Uterus (tissue), 4 donors: ENCODE measurements at places on chromosomes 6 and 20. TPM values are rescaled to one million over a fixed set of nuclear protein-coding genes. Genes with fewer than 3 reads are reported as not detected.

The TDP2 gene
- total RNA-seq = 39.7 TPM

The AGPAT1 gene
- 44.1 TPM for total RNA-seq

The TENT5A gene
- total RNA-seq = 22.9 TPM

The RNF217 gene
- total RNA-seq = 42.0 TPM

The WFDC12 gene
- total RNA-seq = not detected

The SPATS1 gene
- total RNA-seq = not detected

The RWDD1 gene
- 104 TPM for total RNA-seq

The SLC26A8 gene
- not detected for total RNA-seq

The OPN5 gene
- total RNA-seq = not detected

The SIRPB2 gene
- total RNA-seq = 1.7 TPM

The ERVFRD-1 gene
- total RNA-seq = not detected

The BTN1A1 gene
- total RNA-seq = not detected

DNA sequence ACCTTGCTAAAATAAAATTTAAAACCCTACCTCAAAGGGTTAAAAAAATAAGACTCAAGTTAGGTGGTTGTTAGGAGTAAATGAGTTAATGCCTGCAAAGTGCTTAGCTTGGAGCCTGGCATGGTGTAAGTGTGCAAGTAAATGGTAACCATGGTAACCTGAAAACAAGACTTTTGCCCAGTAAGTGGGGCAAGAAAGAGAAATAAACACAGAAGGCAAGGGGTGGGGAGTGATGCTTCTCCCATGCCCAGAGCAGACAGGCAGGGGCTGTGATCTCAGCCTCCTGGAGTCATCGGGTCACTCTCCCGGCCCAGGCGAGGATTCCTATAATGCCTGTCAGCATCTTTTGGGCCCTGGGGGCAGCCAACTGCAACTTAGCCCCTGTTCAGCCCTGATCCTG is 59.2 kb upstream of the SLC32A1 start:
- no peak for DNase-seq

DNA sequence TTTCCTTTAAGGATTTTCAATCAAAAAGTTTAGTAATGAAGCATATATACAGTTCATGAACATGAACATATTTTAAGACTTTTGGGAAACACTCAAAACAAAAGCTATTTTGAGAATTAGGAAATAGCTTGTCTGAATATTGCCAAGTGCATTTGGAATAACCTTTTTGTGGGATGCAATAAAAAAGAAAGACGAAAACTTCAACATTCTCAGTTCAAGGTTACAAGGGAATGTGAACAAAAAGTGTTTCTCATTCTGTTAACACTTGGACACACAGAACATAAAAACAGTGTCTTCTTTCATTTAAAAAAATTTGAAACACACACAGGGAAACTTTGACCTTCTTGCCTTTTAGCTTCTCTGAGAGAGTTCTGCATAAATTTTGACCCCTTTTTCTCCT is 72.7 kb upstream of the TCF21 start:
- DNase-seq = no peak

GRCh38 chr6:35343835-35344550 is 1.6 kb downstream of the PPARD start:
- no peak for DNase-seq

GRCh38 chr6:109304284-109305015 is 77.8 kb downstream of the CD164 start:
- no peak for DNase-seq

DNA sequence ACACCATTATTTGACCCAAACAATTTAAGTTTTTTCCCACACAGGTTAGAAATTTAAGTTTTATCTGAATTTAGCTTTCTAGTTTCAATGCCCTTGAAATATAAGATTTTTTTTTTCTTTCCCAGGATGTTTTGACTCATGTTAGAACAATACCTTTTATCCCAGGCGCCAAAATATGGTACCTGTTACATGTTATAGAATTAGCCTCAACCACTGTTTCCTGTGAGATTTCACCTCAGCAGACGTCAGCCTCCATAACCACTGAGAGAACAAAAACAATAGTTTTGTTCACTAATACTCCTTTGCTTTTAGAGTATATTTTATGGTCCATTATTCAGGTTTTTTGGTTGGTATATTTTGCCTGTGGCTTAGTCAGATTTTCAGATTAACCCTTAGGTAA is 302.9 kb downstream of the CDKAL1 start:
- DNase-seq = no peak

DNA sequence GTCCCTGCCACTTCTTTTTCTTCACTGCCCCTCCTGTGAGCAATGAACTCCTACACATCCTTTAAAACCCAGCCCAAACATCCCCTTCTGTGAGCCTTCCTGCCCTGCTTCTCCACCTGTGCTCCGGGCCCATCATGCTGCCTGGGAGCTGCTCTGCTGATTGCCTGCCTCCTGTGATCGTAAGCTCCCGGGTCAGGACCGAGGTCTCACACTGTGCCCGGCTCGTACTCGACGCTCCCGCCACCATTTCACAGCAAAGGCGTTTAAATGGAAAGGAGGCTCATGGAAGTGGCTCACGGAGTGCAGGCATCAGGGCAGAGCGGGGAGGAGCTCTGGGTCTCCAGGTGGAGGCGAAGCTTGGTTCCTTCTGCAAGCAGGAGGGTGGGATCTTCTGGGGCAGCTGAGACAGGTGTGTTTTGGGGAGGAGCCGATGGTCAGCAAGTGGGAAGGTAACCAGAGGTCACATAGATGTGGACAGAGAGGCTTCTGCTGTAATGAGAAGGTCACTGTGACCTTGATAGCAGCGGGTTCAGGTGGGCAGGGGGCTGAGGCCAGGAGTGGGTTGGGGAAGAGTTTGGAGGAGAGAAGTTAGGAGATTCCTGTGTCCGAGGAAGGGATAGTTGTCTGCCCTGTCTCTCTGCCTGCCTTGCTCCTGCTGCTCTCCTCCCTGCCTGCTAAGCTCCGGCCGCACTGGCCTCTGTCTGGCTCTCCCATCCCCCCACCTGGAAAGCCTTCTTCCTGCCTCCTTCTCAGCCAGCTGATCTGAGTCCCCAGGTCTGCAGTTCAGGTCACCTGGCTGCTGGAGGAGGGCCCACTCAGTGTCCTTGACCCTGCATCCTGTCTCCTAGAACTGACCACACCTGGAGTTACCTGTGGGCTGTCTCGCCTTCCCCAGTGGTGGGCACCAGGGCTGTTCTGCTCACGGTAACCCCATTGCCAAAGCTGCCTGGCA is 52.7 kb upstream of the FRMD1 start:
- peak; percentile 10 for DNase-seq

DNA sequence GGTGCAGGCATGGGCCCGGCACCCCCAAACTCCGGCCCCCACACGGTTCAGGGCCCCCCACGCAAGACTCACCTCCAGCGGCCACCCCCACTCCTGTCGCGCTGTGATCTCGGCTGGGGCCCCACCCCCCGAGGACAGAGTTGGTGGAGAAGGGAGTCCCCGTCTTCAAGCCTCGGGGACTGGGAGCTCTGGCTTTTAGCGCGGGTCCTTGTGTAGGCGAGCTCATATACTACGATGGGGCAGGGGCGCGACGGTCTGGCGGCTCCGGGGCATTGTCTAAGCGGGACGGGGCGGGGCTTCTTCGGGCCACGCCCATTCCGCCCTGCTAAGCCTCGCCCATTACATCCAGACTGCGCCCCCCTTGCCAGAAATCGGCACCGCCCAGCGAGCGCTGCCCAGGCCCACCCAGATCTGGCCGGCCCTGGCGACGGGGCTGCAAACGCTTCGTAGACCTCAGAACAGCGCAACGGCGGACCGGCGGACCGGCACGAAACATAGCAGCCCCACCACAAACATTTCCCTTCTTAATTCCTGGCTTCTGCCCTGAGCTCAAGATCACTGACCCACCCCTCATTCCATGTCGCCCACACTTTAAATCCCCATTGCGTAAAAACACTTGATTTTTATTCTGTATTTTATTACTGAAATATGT is 1.0 kb upstream of the DDAH2 start:
- DNase-seq = peak; percentile 97

DNA sequence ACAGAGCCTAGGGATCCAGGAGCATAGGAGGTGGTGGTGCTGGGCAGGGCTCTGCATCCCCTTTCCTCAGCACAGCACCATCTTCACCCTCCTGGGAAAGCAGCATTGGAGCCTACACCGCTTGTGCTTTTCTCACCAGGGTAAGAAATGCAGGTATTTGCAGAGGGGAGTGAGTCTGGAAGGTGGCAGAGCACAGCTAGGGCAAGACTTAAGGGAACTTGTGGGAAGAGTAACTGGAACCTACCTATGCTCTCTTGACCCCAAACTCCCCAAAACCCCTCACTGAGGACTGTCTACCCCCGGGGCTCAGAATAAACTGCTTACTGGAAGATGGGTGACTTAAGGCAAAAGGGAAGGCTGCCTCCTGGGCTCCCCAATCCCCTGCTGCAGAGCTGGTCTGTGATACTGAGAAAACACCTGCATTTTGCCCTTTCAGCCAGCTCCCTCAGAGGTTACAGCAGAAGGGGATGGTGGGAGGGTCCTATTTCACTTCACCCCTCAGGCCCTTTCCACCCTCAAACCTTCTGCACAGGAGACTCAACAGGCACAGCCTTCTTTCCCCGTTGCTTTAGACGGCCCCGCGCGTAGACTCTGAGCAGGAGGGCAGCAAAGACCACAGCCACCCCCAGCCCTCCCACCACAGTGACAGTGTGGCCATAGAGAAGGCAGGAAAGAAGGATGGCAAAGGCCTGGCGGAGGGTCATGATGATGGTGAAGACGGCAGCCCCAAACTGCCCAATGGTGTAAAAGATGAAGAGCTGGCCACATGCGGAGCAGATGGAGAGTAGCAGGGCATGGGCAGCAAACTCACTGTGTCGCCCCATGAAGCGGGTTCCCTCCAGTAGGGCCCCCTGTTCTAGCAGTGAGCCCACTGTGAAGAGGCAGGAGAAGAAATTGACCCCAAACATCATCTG is 2.9 kb downstream of the SLC35B2 start:
- DNase-seq = no peak

DNA sequence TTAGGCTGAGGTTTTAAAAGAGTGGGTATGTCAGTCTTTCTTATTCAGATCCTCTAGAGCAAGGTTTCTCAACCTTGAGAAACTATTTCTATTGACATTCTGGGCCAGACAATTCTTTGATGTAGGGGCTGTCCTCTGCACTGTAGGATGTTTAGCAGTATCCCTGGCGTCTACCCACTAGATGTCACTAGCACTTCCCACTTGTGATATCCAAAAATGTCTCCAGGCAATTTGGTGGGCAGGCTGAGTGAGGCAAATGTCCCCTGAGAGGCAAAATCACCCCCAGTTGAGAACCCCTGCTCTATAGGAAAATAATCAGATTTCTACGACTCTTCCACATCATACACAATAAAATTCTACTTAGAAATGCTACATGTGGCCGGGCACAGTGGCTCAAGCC is 7.7 kb upstream of the ZKSCAN8 start:
- no peak for DNase-seq

- no peak for DNase-seq
Observed at GRCh38 chr6:3009930-3010329, 10.2 kb downstream of the NQO2 start.

- DNase-seq = no peak
Observed at GRCh38 chr6:136410201-136411024, 120.8 kb upstream of the BCLAF1 start.

- DNase-seq = no peak
Observed at GRCh38 chr6:16944596-16944995, 157.3 kb upstream of the STMND1 start.

- DNase-seq = no peak
Observed at GRCh38 chr6:35435074-35435837, 16.9 kb upstream of the FANCE start.

DNA sequence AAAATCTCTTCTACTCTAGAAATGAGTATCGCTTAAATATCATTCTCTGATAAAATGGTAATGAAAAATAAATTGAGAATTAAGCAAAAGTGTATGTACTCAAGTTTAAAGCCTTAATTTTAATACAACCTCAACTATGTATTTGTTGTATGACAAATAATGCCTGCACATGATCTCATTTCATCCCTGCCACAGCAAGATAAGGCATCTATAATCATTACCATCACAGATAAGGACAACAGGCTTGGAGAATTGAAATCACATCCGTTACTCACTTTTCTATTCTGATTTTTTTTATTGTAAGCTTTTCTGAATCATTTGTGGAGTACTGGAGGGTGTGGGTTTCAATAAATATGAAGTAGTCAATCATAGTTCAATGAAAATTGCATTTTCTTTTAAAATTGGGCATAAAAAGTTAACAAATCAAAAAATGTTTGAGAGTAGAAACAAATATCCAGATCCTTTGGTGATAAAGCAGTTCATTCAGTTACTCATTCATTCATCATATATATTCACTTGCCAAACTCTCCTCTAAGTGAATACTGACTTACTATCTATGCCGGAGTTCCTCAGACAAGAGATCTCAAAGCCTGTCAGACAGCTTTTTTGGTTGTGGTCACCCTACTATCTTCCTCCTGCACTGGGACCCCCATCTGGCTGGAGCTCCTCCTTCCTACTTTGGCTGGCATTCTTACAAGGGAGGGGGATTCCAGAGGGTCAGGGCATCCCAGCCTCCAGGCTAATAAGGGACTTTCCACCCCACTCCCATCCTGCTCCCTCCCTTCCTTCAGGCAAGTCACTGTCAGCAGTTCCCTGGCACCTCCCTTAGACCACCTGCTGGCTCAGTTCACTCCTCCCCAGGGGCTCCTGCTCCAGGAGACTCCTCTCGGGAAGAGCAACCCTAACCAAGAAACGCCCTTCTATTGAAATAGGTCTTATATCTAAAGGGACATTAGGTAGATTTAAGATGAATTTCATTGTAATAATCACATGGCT is 118.6 kb downstream of the OGFRL1 start:
- DNase-seq = no peak

- DNase-seq = no peak
Observed at GRCh38 chr20:63064745-63065711, 58.3 kb upstream of the BHLHE23 start.

DNA sequence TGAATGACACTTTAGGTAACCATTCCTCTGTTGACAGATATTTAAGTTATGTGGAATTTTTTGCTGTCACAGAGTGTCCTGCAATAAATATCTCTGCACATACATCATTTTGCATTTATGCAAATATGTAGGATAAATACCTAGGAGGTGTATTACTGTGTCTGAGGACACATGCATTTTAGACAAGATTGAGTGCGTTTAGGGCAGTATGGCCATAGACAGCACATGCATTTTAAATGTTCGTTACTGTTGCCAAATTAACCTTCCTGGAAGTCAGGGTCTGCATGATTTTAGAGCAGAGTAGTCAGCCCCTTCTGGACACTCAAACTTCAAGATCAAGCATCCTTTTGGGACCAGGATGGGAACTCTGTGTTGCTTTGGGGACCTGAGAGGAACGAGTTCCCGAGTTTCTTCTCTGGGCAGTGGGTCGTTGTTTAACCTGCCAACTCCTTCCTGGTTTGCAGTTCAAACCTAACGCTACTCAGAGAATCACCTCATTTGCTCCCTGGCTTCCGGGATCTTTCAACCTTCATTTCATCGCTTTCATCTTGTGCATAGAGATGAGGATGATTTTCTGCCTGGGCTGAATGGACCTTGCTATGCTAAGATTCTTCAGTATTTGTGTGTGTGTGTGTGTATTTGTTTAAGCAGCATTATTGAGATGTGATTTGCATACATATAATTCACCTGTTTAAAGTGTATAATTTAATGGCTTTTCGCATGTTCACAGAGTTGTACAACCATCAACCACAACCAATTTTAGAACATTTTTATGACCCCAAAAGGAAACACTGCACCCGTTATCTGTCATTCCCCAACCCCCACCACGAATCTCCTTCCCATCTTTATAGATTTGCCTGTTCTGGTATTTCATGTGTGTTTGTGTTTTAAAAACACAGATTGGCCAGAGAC is 9.8 kb downstream of the BCAS4 start:
- DNase-seq = no peak

- no peak for DNase-seq
Observed at GRCh38 chr6:142011156-142011555, 121.6 kb upstream of the GJE1 start.

GRCh38 chr6:34389034-34389433 is 3.4 kb downstream of the NUDT3 start:
- DNase-seq = no peak
